Adipose tissue (tissue), 3 donors: ENCODE measurements at places on chromosomes 2 and 18. TPM values are rescaled to one million over a fixed set of nuclear protein-coding genes. Genes with fewer than 3 reads are reported as not detected.

NDUFB3 gene
- 73.3 TPM for polyA plus RNA-seq

LYPD6 gene
- polyA plus RNA-seq: 1.2 TPM

THSD7B gene
- polyA plus RNA-seq: 0.79 TPM

COL4A3 gene
- 0.56 TPM for polyA plus RNA-seq

COPS9 gene
- 149 TPM for polyA plus RNA-seq

MZT2B gene
- 245 TPM for polyA plus RNA-seq

CRYGD gene
- polyA plus RNA-seq: not detected

TMEM182 gene
- 0.97 TPM for polyA plus RNA-seq

MBOAT2 gene
- 4.4 TPM for polyA plus RNA-seq

OR6B2 gene
- polyA plus RNA-seq: not detected

TBR1 gene
- 0.11 TPM for polyA plus RNA-seq

RGPD3 gene
- 0.10 TPM for polyA plus RNA-seq
